ENCODE measurements at places on chromosomes 3 and 15. TPM values are rescaled to one million over a fixed set of nuclear protein-coding genes. Genes with fewer than 3 reads are reported as not detected.

The PARL gene
- total RNA-seq = 30.6 TPM

The CCR8 gene
- total RNA-seq = not detected

The C3orf70 gene
- 1.4 TPM for total RNA-seq

The CLDN18 gene
- total RNA-seq = 0.12 TPM

The AADACL2 gene
- total RNA-seq = not detected

The RASGRP1 gene
- total RNA-seq = 0.22 TPM

The KCNMB3 gene
- 1.5 TPM for total RNA-seq

The WDR93 gene
- under 0.01 TPM for total RNA-seq

The ANKRD63 gene
- total RNA-seq = not detected

The AZI2 gene
- total RNA-seq = 87.7 TPM

The HIGD2B gene
- total RNA-seq = not detected

The SH2D7 gene
- total RNA-seq = not detected

The KLF15 gene
- total RNA-seq = 1.5 TPM

The ITGA11 gene
- total RNA-seq = 2.8 TPM

The FAM240A gene
- total RNA-seq = not detected

The ARID3B gene
- total RNA-seq = 1.5 TPM

The ACTRT3 gene
- total RNA-seq = 3.7 TPM

The BFSP2 gene
- not detected for total RNA-seq

The CHRFAM7A gene
- total RNA-seq = 1.4 TPM

The NEK10 gene
- 7.0 TPM for total RNA-seq

The SEMA5B gene
- not detected for total RNA-seq

The CLDN11 gene
- 264 TPM for total RNA-seq

The RARB gene
- 44.8 TPM for total RNA-seq

The GOLGA6A gene
- total RNA-seq = not detected

The GOLGA8Q gene
- total RNA-seq = 2.2 TPM

The ATP11B gene
- 74.8 TPM for total RNA-seq

The LRRC28 gene
- 13.4 TPM for total RNA-seq

The CCR4 gene
- total RNA-seq = not detected

The C3orf22 gene
- not detected for total RNA-seq

The CNTN3 gene
- total RNA-seq = 5.0 TPM

The LINGO1 gene
- not detected for total RNA-seq

The EOMES gene
- not detected for total RNA-seq

The XCR1 gene
- under 0.01 TPM for total RNA-seq

The SI gene
- total RNA-seq = not detected

The ARHGEF26 gene
- 2.1 TPM for total RNA-seq

The KPNA1 gene
- 54.9 TPM for total RNA-seq

The CCDC13 gene
- total RNA-seq = 0.33 TPM

The GOLGA8M gene
- total RNA-seq = 2.5 TPM

The COL6A6 gene
- total RNA-seq = 0.11 TPM

The TADA3 gene
- 71.8 TPM for total RNA-seq

The TMEM212 gene
- not detected for total RNA-seq

The LRRC34 gene
- total RNA-seq = 11.1 TPM

The PGBD4 gene
- total RNA-seq = 2.6 TPM

The KLHL24 gene
- total RNA-seq = 81.4 TPM

The CNOT10 gene
- 23.2 TPM for total RNA-seq
